ENCODE measurements at places on chromosomes 3 and 15. TPM values are rescaled to one million over a fixed set of nuclear protein-coding genes. Genes with fewer than 3 reads are reported as not detected.

The IL17RB gene
- total RNA-seq: not detected

The LMAN1L gene
- total RNA-seq: not detected

The POLQ gene
- total RNA-seq: 6.2 TPM

The RGMA gene
- total RNA-seq: not detected

The PIGX gene
- total RNA-seq: 17.2 TPM

The GOLGA6L10 gene
- 0.15 TPM for total RNA-seq

The FAM107A gene
- total RNA-seq: 12.2 TPM

The SLC51B gene
- not detected for total RNA-seq
